ENCODE measurements at places on chromosomes 5 and 9. TPM values are rescaled to one million over a fixed set of nuclear protein-coding genes. Genes with fewer than 3 reads are reported as not detected.
A peak's percentile ranks its signal among the peaks of the same experiment; 100 is the strongest.

GRCh38 chr5:114658194-114658593, 296.3 kb downstream of the KCNN2 start:
- no peaks in the 10 kb centered on the region for H3K4me1 ChIP-seq
- H3K36me3 ChIP-seq: no peaks in the 10 kb centered on the region

DNA sequence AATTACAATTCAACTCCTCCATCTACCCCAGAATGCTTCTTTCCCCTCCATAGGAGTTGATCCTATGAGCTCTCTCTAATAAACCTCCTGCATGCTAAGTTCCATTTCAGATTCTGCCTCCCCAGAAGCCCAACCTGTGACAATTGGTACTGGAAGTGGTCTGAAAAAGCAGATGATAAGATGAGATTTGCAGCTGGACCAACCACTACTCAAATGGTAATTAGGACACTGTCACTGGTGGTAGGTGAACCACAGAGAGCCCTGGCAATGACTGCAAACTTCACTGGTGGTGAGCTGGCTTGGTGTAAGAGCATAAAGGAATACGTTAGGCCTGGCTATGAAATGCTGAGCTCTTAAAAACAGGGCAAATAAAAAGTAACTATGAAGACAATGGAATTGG, 112.6 kb downstream of the ESM1 start:
- H3K4me1 ChIP-seq: no peaks in the 10 kb centered on the region
- H3K36me3 ChIP-seq: no peaks in the 10 kb centered on the region
- H3K4me3 ChIP-seq: no peak overlapping the region
- no peaks in the 10 kb centered on the region for H3K27me3 ChIP-seq
- H3K27ac ChIP-seq: no peak overlapping the region

DNA sequence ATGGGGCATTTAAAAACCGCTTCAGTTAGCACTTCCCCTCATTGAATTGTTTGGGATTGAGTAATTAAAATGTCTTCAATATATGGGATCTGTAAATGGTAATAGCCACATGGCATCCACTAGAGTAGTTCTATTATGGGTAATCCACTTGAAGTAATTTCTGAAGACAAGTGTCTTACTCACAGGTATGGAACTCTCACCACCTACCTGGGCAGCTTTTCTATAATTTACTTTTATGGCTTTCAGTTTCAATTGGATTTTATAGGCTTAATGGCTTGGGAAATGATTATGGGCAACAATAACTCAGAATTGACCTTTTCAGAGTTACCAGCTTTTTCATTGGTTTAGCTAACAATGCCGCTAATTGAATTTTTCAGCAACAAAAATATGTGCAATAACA, 597.9 kb downstream of the PTPRD start:
- DNase-seq: no peak
- H3K4me3 ChIP-seq: no peak overlapping the region
- no peak overlapping the region for H3K27ac ChIP-seq
- H3K36me3 ChIP-seq: no peaks in the 10 kb centered on the region

DNA sequence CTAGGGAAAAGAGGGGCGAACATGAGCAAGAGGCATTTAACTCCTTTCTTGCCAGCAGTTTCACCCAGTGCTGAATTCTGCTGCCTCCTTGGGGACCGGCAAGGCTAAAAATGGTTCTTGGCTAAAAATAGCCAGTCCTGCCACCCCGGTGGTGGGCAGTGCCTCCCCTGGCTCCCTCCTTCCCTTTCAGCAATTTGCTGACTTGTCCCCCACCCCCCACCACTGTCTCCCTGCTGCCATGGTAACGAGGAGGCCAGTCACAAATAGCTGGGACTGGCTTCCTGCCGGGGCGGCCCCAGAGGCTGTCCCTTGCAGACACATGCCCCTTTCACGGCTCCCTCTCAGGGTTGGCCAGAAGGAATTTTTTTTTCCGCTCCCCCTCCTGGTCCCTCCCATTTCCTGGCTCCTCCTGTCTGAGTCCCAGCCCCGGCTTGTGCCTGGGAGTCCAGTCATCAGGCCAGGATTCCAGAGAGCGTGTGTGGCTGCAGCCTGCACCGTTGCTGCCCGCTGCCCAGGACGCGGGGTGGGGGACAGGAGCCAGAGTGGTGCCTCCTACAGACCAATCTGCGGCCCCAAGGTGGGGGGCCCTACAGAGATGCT, 130.3 kb downstream of the RGS3 start:
- DNase-seq: no peak
- H3K27me3 ChIP-seq: no peaks in the 10 kb centered on the region
- H3K27ac ChIP-seq: peak overlapping the region; percentile 37
- peaks cover 23% of the 10 kb centered on the region for H3K4me1 ChIP-seq
- peaks cover 8% of the 10 kb centered on the region for H3K36me3 ChIP-seq
- no peak overlapping the region for H3K4me3 ChIP-seq

Gene ZNF474
- total RNA-seq: 0.09 TPM

DNA sequence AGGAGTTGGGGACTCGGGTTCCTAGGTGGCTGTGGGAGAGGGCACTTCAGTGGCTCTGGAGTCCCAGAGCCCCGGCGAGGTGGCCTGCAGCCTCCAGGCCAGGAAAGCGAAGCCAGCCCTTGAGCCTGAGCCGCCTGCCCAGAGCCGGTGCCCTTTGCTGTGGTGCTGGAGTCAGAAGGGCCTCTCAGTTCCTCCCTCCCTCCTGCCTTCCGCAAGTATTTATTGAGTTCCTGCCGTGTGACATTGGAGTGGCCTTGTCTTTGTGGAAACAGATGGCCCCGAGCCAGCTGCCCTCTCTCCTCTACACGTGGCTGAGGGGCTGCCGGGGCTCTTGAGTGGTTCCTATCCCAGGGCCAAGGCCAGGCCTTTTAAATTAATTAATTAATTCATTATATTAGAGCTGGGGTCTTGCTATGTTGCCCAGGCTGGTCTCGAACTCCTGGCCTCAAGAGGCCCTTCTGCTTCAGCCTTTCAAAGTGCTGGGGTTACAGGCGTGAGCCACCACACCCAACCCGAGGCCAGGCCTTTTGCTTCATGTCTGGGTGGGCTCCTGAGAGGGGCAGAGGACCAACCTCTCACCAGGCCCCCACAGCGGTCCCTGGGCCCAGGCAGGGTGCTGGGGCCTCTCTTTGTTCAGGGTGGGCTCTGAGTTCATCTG, 45.6 kb upstream of the IER5L start:
- no peaks in the 10 kb centered on the region for H3K27me3 ChIP-seq
- no peak overlapping the region for H3K27ac ChIP-seq
- DNase-seq: no peak
- H3K4me3 ChIP-seq: no peak overlapping the region

DNA sequence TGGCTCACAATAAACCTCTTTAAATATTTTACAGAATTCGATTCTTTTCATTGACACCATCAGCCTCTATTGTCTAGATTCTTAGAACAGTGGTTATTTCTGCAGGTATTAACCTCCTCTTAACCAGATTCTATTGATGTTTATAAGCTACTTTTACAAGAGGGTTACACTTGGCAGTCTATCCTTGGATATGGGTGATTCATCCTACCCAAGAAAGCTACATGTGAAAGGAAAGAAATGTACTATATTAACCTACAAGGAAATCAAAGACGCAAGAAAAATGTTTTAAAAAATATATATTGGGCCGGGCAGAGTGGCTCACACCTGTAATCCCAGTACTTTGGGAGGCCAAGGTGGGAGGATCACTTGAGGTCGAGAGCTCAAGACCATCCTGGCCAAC, 16.7 kb downstream of the SLC25A25 start:
- no peak overlapping the region for H3K4me3 ChIP-seq
- no peaks in the 10 kb centered on the region for H3K27me3 ChIP-seq
- no peak for DNase-seq
- H3K36me3 ChIP-seq: peaks cover 6% of the 10 kb centered on the region

Gene TRAPPC13
- total RNA-seq: 33.9 TPM

Gene C9orf43
- total RNA-seq: 0.47 TPM

DNA sequence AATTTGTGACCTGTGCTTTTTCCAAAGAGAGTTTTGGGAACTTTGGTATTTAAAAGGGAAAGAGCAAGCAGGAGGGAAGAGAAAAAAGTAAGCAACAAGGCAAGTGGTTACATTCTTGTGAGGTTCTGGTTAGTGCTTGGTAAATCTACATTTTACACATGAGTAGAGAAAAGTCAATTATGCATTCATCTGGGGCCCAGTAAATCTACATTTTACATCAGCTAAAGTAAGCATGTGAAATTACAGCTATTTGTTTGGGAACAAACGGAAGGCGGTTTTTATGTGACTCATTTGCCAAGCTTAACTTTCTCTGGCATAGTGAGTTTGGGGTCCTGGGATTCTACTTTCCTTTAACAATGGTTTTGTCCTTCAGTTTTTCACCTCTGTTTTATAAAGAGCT, 102.2 kb downstream of the SNX18 start:
- H3K4me3 ChIP-seq: no peak overlapping the region
- no peak overlapping the region for H3K27ac ChIP-seq
- no peaks in the 10 kb centered on the region for H3K4me1 ChIP-seq
- H3K27me3 ChIP-seq: no peaks in the 10 kb centered on the region
- no peaks in the 10 kb centered on the region for H3K36me3 ChIP-seq

DNA sequence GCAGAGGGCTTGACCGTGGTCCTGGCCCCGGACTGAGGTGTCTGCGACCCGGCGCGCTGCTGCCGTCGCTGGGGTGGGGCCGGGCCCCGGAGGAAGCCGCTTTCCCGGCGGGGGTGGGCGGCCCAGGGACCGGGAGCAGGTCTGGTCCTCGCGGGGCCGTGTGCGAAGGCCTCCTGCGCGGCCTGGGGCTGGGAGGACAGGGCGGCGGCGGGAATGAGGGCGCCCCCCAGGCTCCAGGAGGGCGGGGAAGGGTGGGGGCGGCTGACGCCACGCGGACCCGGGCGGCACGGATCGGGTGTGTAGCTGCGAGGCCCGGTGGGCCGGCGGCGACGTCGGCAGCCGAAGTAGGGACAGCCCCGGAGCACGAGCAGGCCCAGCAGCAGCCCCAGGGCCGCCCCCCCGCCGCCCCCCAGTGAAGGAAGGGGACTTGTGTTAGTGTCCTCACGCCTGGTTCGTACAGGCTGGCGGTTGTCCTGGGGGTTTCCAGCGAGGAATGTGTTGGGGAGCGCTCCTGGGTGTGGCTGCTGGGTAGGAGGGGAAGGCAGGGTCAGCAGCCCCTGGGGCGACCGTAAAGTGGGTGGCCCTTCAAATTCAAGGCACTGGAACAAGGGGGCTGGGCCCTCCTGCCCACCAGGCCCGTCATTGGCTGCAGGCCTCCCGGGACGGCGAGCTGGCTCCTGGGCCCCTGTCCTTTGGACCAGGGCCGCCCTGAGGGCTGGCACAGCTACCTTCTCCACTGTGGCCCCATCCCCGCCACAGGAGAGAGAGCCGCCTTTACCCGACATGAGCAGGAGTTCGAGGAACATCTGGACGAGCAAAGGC, 597 bp upstream of the TMEM250 start:
- H3K27me3 ChIP-seq: peaks cover 5% of the 10 kb centered on the region
- H3K36me3 ChIP-seq: peaks cover 21% of the 10 kb centered on the region
- H3K4me1 ChIP-seq: peaks cover 14% of the 10 kb centered on the region
- H3K4me3 ChIP-seq: peak overlapping the region; percentile 53
- peak overlapping the region; percentile 96 for H3K27ac ChIP-seq

Gene FREM1
- 5.1 TPM for total RNA-seq

- no peaks in the 10 kb centered on the region for H3K36me3 ChIP-seq
- peaks cover 40% of the 10 kb centered on the region for H3K4me1 ChIP-seq
- H3K4me3 ChIP-seq: no peak overlapping the region
- H3K27ac ChIP-seq: peak overlapping the region; percentile 71
Observed at GRCh38 chr9:136318111-136318775, 9.1 kb upstream of the GPSM1 start.

GRCh38 chr9:89929673-89930480, 325.1 kb downstream of the GADD45G start:
- H3K36me3 ChIP-seq: no peaks in the 10 kb centered on the region
- DNase-seq: no peak

GRCh38 chr5:14914623-14915260, 43.2 kb upstream of the ANKH start:
- no peaks in the 10 kb centered on the region for H3K4me1 ChIP-seq
- H3K27me3 ChIP-seq: no peaks in the 10 kb centered on the region
- no peak for DNase-seq

GRCh38 chr5:146878476-146879172, at the start of gene PPP2R2B:
Gene PPP2R2B (minus strand): TSS chr5:146878757.
- H3K27ac ChIP-seq: no peak within 1 kb of the TSS
- no peaks in the 10 kb centered on the region for H3K36me3 ChIP-seq
- no peaks in the 10 kb centered on the region for H3K4me1 ChIP-seq
- no peak for DNase-seq
- H3K27me3 ChIP-seq: peaks cover 51% of the 10 kb centered on the region

- H3K4me3 ChIP-seq: no peak overlapping the region
- H3K36me3 ChIP-seq: no peaks in the 10 kb centered on the region
- H3K27ac ChIP-seq: no peak overlapping the region
- no peak for DNase-seq
- no peaks in the 10 kb centered on the region for H3K27me3 ChIP-seq
- no peaks in the 10 kb centered on the region for H3K4me1 ChIP-seq
Observed at GRCh38 chr5:168714046-168714445, 134.9 kb upstream of the PANK3 start.

GRCh38 chr5:57772512-57772911, 289.9 kb upstream of the ACTBL2 start:
- H3K36me3 ChIP-seq: no peaks in the 10 kb centered on the region
- no peaks in the 10 kb centered on the region for H3K27me3 ChIP-seq
- H3K27ac ChIP-seq: no peak overlapping the region

Gene CTXN3
- total RNA-seq: not detected

DNA sequence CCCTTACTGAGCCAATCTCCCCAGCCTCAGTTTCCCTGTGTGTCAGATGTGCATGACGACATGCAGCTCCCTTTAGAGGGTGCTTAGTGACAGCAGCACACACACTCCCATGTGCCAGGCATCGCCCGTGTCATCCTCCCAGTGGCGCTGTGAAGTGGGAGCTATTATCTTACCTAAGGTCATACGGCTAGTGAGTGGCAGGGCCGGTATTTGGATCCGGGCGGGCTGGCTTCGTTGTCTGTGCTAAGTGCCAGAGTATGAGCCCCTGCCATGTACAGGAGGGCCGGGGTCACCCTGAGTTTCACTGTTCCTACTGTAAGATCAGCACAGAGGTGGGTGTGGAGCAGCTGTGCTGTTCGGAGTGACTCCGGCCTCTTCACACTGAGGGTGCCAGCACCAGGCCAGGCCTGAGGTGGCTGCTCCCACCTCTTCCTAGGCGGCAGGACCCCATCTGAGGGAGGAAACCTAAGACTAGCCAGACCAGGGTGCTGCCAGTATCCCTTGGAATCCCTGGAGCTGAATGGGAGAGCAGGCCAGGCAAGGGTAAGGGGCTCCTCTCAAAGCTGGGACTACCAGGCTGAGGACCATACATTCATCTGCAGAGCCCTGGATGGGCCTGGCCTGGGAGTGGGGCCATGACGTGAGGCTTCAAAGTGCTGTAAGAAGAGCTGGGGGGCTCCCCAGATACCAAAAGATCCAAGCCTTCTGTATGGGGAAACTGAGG, 22.5 kb downstream of the AQP7 start:
- no peak overlapping the region for H3K4me3 ChIP-seq
- H3K27me3 ChIP-seq: no peaks in the 10 kb centered on the region
- H3K27ac ChIP-seq: no peak overlapping the region
- H3K4me1 ChIP-seq: peaks cover 22% of the 10 kb centered on the region
- H3K36me3 ChIP-seq: no peaks in the 10 kb centered on the region
- no peak for DNase-seq

GRCh38 chr5:92907938-92908606, 672.9 kb downstream of the NR2F1-AS1 start:
- H3K27me3 ChIP-seq: no peaks in the 10 kb centered on the region
- H3K27ac ChIP-seq: no peak overlapping the region
- no peaks in the 10 kb centered on the region for H3K36me3 ChIP-seq
- DNase-seq: no peak
- H3K4me1 ChIP-seq: no peaks in the 10 kb centered on the region

Gene SHOC1
- under 0.01 TPM for total RNA-seq

All from thymus (tissue), 14 donors.